ENCODE measurements at places on chromosomes 11 and 22. TPM values are rescaled to one million over a fixed set of nuclear protein-coding genes. Genes with fewer than 3 reads are reported as not detected.

MUC2 gene
- polyA plus RNA-seq = not detected

MS4A3 gene
- polyA plus RNA-seq = 1.3 TPM

LRRN4CL gene
- 1.3 TPM for polyA plus RNA-seq

UBQLN3 gene
- polyA plus RNA-seq = not detected

GRCh38 chr11:55819330-55819729, at the start of gene OR5D18:
Gene OR5D18, plus strand, starts transcription at chr11:55819630. Its CDS starts 0 bp downstream, at chr11:55819630.
- no peak for DNase-seq

DNA sequence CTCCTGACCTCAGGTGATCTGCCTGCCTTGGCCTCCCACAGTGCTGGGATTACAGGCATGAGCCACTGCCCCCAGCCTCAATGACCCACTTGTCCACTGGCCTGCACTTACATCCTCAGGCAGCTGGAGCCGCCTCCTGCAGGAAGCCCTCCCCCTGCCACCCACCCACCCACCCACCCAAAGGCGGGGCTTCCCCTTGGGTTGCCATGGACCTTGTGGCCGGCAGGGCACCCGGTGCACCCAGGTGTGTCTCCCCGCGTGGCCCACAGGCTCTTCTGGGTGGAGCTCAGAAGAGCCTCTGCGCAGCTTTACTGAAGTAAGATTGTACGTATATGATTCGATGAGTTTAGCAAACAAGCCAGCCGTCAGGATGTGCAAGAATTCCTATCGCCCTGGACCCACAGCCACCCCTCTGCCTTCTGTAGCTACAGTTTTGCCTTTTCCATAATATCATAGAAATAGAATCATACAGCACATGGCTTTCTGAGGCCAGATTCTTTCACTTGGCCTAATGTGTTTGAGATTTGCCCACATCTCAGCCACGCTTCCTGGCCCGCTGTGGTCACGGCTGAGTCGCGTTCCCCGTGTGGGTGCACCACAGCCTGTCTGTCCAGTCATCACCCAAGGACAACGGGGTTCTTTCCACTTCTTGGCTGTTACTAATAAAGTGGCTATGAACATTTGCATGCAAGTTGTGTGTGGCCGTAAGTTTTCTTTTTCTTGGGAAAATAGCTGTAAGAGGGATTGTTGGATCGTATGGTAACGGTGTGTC, 5.3 kb upstream of the BRSK2 start:
- DNase-seq = no peak

DNA sequence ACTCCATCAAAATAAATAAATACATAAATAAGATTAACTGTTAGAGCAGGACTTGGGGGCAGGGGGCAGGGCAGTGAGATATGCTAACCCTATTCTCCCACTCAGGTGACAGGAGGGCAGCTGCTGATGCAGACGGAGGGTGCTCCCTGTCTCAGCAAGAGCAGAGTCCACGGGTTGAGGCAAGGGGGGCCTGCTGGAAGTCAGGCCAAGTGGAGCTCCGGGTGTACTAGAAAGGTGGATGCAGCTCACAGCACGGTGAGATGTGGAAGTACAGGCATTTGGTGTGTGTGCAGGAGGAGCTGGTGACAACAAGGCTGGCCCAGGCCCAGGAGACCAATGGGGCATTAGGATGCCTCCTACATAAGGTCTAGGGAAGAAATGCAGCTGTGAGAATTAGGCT, 467.3 kb upstream of the B3GAT1 start:
- no peak for DNase-seq

DNA sequence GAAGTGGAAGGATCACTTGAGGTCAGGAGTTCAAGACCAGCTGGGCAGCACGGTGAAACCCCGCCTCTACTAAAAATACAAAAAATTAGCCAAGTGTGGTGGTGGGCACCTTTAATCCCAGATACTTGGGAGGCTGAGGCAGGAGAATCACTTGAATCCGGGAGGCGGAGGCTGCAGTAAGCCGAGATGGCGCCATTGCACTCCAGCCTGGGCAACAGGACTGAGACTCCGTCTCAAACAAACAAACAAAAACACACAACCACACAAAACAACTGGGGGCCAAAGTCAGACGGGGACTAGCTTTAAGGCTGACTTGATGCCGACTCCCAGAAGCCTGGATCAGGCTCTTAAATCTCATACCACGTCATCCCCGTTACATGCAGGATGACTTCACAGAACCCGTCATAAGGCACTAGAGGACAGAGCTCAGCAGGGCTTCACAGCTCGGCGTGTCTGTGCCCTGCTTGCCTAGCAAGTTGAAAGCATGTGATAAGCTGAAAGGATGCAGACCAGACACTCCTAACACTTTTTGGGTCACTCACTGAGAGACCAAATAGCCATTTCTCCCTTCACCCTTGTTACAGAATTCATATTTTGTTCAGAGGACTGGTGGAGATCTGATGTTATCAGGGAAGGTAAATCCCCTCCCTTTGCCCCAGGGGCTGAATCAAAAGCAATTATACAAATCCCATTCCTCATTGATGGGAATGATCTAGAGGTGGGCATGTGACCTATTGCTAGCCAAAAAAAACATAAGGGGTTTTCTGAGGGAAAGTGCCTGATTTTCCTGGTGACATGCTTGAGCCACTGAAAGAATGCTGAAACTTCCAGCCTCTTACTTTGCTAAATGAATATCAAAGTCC, 65.4 kb downstream of the GAB2 start:
- no peak for DNase-seq

DNA sequence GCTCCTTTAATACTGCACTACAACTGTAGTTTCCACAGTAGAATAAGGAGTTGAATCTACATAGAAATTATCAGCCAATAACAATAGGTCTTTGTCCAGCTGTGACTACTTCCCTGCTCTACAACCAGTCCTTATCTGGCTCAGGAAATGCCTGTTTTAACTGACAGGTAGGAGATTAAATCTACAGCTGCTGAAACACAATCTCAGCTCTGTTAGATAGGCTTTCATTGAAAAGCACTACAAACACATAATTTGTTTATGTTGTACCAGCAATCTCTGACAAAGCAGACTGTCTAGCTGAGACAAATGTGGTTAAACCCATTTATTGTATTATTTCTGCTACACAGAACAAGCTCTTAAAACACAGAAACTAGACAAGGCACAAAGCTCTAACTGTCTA, 230.0 kb downstream of the SOX6 start:
- no peak for DNase-seq

DNA sequence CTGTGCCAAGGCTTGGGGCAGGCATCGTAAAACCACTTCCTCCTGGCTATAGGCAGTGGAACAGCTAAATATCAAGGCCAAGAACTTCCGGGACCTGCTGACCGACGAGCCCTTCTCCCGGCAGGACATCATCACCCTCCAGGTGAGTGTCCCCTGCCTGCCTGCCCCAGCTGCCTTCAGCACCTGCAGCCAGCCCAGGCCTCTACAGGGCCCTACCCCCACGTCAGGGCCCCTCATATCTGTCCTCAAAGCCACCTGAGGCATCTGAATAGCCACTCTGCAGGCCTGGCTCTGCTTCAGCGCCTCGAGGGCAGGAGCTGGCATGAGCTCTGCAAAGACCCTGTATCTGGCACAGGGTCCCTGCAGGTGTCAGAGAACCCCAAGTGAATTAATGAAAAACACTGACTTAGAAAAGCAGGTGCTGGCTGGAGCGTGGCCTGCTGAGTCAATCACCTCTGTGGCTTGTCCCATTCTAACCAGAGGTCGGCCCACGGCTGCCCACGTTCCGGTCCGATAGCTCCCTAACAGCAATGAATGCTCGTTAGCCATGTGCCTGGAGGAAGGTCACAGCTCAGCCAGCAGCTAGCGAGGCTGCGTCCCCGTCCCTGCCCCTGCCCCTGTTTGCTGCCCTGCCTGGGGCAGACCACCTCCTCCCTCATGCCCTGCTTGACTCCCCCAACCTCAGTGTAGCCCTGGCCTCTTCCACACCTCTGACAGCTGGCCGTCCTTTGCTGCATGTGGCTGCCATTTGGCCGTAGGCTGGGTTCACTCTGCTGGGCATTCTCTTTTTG, 16.8 kb downstream of the PPIL2 start:
- no peak for DNase-seq

- DNase-seq = no peak
Observed at GRCh38 chr11:65184146-65184545, 2.4 kb downstream of the CAPN1 start.

GRCh38 chr11:9838961-9839360, 175.1 kb downstream of the SWAP70 start:
- no peak for DNase-seq

DNA sequence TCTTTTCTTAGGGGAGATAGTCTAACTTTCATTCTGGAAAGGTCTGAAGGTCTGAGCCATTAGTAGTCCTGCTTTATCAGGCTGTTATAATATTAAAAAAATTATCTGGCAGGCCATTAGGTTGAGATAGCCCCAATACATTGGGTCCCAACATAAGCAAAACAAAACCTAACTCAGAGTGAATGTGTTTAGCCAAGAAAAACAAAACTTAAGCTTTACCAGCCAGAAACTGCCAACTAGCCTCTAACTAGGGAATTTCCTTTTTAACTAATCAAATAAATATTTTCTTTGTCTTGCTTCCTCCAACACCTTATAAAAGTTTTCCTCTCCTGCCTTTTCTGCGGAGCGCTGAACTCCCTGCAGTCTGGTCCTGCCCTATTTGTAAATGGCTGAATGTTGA, 1137.7 kb upstream of the CNTN5 start:
- DNase-seq = no peak

- DNase-seq = no peak
Observed at GRCh38 chr11:1307163-1307870, 2.1 kb downstream of the TOLLIP start.
